ENCODE measurements at places on chromosomes 11 and 22.

- DNase-seq, result no peak
Measured at GRCh38 chr11:58286249-58286648, 18.2 kb upstream of the OR10W1 start.

DNA sequence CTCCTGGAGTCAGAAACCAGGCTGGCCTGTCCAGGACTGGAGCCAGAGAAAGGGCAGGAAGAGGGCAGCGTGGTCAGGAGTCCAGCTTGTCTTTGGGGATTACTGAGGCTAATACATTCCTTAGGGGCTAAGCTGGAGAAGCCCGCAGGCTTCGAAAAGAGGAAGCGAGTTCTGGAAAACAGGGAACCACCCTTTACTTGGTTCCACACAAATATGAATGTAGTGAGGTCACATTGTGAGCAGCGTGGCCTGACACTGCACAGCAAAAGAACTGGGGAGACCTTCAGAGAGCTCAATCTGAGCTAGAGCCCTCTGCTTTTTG, 132.3 kb downstream of the CEP164 start:
- DNase-seq, result no peak

- no peak for DNase-seq
Measured at GRCh38 chr22:25818541-25818940, 76.6 kb downstream of the MYO18B start.

GRCh38 chr11:15605094-15605493, 490.4 kb downstream of the INSC start:
- no peak for DNase-seq
